ENCODE measurements at places on chromosomes 3 and 15.

- no peak for DNase-seq
These were observed 175.0 kb downstream of the CFAP20DC start for GRCh38 chr3:58874795-58875194.

DNA sequence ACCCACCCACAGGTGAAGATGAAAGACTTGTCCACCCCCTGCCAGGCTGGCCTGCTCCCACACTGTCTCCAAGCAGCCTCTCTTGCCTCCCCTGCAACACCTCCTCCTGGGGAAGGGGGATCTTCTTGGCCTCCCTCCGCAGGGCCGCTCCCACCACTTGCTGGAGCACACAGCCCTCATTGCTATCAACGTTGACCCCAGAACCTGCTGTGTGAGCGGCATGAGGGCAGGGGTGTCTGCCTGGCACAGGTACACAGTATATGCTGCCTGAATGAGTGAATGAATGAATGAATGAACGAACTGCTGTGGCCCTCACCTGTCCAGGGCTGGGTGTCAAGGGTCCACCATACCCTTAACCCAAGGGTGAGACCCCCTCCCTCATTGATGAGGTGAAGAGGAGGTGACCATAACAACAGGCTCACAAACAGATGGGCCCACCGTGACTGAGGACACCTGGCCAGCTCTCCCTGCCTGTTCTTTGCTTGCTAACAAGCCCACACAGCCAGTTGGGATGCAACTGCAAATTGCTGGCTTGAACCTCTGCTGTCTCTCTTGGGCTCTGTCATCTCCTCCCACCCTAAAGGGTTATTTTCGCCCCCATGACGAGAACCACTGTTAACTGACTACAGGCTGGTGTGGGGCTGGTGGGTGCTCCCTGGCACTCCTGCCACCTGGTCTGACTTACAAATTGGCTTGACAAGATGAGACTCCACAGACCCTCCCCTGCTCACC is 22.5 kb downstream of the SLC41A3 start:
- DNase-seq = no peak

GRCh38 chr3:47356201-47356600 is 24.6 kb upstream of the PTPN23 start:
- no peak for DNase-seq

DNA sequence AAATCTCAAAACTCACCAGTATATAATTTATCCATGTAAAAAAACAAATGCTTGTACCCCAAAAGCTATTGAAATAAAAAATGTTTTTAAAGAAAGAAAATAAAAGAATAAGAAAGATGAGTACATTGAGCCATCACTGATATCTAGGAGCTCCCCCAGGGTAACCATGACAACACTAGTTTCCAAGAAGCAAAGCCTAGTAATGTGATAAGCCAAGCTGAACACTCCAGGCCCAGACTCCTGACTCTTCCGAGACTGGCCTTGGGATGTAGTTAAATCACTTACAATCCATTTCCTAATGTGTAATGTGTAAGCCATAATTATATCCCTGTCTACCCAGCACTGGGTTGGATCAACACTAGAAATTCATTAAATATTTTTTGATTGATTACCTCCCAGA is 21.1 kb upstream of the ATP8B4 start:
- no peak for DNase-seq

GRCh38 chr3:53489787-53490458 is 4.5 kb upstream of the CACNA1D start:
- no peak for DNase-seq

GRCh38 chr15:101495334-101496197 is 6.1 kb upstream of the PCSK6 start:
- no peak for DNase-seq

DNA sequence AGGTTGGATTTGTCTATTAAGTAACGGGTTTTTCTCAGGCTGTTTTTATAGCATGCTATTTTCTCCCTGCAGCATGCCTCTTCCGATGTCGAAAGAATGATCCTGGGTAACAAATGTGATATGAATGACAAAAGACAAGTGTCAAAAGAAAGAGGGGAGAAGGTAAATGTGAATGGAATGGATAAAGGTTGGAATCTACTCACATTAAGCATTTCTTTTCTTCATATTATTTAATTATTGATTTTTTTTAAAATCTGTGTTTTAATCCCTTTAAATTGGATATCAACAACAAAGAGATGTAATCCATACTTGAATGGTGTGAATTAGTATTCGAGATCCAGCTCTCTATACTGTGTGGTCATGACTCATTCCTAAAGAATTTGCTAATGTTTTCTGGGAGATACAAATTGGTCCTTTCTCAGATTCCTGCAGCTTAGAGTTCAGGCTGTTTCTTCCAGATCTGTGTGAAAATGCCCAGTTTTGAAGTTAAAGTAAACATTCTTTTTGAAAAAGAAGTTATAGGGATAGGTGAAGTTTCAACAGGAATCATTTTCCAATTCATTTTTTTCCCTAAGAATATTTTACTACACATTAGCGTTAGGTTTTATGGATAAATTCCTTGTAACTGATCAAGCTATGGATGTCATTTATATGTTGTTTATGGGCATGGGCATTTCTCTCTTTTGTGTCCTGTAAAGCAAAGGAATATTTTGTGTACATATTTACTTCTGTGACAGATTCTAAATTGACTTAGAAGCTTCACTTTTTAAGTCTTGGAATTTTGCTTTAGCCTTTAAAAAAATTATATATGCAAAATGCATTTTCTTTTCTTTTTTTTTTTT is 20.8 kb upstream of the APH1B start:
- DNase-seq = no peak

DNA sequence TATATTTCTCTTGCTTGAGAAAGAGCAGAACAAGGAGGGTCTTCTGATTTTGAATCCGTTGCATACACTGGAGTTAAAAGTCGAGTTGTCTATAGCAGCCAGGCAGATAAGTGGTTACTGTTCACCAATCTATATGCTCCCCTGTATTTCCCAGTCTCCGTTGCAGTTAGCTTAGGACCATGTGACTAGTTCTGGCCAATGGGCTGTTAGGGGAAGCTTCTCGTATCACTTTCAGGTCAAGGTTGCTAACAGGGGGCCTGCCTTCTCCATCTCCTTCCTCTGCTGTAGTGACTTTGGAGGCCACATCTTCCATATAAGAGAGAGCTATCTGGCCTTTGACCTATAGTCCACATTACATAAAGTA is 188.5 kb upstream of the KBTBD8 start:
- no peak for DNase-seq

DNA sequence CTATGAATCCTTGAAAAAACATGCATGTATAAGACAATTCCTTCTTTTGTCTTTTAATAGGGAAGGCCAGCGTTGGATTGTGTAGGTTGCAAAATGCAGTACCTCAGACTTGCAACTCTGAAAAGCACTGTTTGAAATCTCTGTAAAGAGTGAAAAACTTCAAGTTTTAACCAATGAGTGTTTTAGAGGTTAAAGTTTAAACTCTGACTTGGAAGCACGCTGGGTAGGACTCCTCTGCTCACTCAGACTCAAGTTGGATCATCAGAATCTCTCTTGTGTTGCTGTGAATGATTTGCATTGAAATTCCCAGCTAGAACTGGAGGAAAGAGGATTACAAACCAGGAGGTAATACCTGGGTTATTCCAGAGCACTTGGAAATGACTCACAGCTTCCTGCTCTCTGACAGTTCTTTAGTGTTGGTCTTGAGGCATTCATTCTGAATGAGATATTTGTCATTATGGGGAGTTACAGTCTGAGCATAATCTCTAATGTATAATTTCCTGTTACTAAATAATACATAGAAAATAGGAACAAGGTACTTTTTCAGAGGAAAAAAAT is 49.1 kb downstream of the PLS1 start:
- no peak for DNase-seq

- no peak for DNase-seq
These were observed 198.7 kb downstream of the NTRK3 start for GRCh38 chr15:88057836-88058235.

GRCh38 chr3:195254454-195255175 is 16.3 kb downstream of the XXYLT1 start:
- no peak for DNase-seq

- DNase-seq = no peak
These were observed 163.2 kb downstream of the SYNPR start for GRCh38 chr3:63441262-63441661.

- no peak for DNase-seq
These were observed 107.6 kb downstream of the IMPG2 start for GRCh38 chr3:101212730-101213129.

- DNase-seq = no peak
These were observed 54.7 kb downstream of the GJD2 start for GRCh38 chr15:34699968-34700640.

GRCh38 chr15:101244036-101244781 is 7.6 kb downstream of the CHSY1 start:
- DNase-seq = no peak

GRCh38 chr3:46542801-46543201 is 23.3 kb downstream of the LRRC2 start:
- DNase-seq = no peak

GRCh38 chr3:194306771-194307640 is 44.1 kb downstream of the CPN2 start:
- no peak for DNase-seq

- DNase-seq = no peak
These were observed 43.9 kb downstream of the GOLIM4 start for GRCh38 chr3:168051531-168052471.

DNA sequence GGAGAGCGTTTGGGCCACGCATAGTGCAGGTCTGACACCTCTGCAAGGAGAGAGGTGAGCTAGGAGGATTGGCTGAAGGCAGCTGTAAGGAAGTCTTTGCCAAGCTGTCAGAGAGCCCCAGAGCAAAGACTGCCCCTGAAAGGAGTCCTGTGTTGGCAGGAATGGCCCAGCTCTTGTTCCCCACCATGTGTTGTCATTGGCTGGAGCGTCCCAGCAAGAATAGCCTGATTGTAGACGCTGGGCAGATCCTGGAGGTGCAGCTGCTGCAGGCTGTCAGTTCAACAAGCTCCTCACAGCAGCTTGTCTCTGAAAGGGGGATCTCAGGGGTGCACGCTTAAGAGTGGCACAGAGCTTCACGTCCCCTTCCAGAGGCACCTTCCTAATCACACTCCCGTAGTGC is 237.6 kb downstream of the FEZF2 start:
- no peak for DNase-seq

DNA sequence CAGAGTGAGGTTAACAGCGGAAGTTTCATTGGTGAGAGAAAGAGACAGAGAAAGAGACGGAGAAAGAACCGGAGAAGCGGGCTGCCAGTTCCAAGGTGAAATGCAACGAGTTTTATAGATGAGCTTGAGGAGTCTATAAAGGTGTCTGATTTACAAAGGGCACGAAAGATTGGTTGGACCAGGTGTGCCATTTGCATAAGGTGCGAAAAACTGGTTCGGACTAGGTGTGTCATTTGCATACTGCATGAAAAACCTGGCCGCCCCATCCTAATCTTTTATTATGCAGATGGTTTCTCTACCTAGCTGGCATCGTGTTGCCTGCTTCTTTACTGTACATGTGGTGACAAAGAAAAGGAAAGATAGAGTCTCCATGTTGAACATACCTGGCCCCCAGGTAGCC is 253.8 kb upstream of the IGF1R start:
- DNase-seq = no peak

GRCh38 chr3:37147666-37148065 is 26.7 kb downstream of the LRRFIP2 start:
- no peak for DNase-seq

GRCh38 chr3:165827883-165828282 is 9.3 kb downstream of the BCHE start:
- no peak for DNase-seq

DNA sequence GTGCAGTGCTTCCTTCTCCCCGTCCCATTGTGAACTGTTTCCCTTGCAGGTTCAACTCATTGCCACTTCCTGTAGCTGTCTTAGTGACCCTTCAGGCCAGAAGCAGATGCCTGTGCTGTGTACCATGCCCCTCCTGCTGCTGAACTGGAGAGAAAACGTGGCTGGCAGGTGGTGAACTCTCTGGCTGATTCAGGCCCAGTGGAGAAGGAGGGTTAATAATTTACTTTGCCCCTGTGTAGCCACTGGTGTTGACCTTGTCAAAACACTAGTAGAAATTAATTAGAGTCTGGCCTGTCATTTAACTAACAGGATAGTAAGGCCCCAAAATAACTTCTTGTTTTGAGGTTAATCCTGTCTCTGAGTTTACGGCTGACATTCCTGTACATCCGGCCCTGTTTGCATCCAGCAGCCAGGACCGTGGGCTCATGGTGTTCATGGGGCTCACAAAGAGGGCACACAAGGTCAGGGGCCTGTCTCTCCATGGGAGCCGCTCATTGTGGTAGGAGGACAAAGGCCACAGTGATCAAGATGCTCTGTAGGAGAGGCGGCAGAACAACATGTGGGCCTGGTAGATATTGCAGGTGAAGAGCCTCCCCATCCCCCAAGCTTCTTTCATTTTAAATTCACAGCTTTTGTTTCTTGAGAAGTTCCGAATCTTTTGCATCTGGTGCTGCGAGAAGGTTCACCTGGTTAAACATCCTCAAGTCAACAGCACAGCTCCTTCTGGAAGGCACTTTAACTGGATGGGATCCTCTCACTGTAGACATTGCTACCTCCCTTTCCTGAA is 101.6 kb downstream of the CGNL1 start:
- no peak for DNase-seq

DNA sequence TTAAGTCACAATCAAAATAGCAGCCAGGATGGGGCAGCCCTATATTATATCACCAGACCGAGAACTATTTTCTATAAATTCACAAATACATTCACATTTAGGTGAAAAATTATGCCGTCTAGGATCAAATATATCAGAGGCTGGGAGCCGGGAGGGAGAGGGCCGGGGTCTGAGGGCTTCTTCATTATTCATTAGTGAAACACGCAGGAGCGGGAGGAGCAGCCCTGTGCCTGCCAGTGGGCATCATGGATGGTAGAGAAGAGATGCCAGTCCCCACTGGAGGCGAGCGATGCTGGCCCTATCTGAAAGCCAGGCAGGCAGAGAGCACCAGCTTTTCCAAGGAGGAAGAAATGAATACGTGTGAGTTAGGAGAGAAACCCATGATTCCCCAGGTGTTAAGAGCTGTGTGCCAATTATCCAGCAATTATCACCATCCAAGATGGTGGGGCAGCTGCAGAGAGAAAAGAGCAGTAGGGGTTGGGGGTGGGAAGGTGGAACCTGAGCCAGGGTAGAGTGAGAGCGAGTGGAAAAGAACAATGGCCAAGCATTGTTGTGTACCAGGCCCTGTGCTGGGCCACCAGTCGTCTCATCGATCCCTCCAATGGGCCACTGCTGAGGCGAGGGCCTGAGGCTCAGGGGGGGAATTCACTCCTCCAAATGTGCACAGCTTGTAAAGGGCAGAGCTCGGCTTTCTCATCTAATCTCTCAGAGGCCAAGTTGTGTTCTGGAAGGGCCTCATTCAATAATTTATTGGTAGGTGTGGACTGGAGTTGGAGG is 261.3 kb upstream of the TLE3 start:
- no peak for DNase-seq
